ENCODE measurements at places on chromosomes 12 and 14.

GRCh38 chr14:74616996-74617700, 5.1 kb upstream of the LTBP2 start:
- DNase-seq = no peak

- peak; percentile 5 for DNase-seq
These were observed 13.9 kb downstream of the TMEM119 start for GRCh38 chr12:108583991-108584390.

GRCh38 chr14:33414041-33414440, 475.4 kb downstream of the NPAS3 start:
- DNase-seq = no peak

DNA sequence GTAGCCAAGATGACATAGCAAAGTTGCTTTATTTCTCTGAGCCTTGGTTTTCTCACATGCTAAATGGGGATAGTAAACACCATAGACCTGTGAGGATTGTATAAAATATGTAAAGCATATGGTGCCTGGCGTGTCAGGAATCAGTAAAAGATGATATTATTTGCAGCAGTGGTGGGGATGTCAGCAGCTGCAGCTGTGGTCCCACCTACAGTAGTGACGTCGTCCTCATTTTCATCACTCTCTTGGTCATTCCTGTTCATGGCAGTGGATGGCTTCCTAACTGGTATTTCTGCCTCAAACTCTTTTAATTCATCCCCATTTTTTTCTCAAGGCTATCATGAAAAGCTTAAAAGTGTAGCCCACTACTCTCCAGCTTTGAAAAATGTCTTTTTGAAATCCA, 12.1 kb downstream of the BMAL2 start:
- DNase-seq = no peak

DNA sequence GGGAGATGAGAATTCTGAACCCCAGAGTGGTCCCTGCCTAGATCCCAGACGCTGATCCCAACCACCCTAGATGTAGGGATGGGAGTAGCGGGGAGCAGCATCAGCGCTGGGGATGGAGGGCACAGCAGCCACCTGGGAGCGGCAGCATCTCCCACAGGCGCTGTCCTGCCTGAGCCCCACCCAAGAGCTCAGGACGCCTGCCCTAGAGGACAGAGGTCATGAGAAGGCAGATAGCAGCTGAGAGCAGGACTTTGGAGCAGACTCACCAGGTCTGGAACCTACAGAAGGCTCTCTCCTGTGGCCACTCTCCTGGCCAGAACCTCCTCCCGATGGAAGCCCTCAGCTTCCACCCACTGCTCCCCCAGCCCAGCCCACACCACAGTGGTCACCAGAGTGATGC, 7.2 kb downstream of the CCDC85C start:
- no peak for DNase-seq
